ENCODE measurements at places on chromosomes 11 and 22.

DNA sequence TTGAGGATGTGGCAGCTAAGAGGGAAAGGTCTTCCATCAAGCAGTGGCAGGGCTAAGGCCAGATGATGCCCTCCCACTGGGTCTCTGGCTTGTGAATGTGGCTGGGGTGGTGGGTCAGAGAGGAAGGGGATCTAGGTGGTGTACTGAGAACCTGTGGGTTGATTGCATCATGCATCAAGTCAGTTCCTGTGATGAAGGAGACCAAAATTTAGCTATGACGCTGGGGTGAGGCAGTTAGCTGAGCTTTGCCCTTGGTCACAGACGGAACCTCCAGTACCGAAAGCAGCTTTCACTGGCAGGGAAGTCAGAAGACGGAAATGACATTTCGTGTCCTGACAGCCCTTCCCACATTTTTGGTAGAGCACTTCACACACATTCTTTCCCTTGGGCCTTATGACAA, 20.7 kb downstream of the ATG16L2 start:
- DNase-seq = no peak

DNA sequence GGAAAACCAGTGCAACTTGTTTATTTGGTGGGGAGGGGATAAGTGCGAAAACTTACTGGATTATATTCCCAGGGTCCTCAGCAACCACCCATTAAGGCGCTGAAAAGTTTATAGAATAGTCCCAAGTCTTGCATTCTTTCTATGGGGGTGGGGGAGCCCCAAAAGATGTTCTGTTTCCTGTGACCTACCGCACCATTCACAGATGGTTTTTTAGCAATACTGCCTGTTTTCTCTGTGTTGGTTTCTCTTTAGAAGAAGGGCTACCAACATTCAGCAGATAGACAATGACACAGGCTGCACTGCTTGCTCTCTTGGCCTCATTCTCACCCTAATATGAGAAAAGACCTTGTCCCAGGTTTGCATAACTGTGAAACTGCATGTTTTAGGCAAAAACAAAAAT, 86.5 kb downstream of the FAM76B start:
- no peak for DNase-seq

GRCh38 chr22:20479612-20480196, 15.9 kb downstream of the KLHL22 start:
- no peak for DNase-seq

DNA sequence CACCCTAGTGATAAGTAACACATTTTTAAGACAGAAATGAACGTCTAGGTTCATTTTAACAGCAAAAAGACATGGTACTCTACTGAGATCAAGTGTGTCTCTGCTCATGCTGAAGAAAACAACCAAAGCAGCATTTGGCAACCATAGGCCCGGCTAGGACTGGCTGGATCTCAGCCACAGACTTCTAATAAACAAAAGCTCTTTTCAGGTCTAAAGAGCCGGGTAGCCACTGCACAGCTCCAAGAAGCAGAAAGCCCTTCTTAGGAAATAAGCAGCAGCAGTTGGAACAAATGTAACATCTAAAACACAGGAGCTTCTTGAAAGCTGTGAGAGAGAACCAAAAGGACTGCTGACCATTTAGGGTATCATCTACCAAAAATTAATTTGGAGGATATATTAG, 37.6 kb downstream of the PITPNB start:
- DNase-seq = no peak

DNA sequence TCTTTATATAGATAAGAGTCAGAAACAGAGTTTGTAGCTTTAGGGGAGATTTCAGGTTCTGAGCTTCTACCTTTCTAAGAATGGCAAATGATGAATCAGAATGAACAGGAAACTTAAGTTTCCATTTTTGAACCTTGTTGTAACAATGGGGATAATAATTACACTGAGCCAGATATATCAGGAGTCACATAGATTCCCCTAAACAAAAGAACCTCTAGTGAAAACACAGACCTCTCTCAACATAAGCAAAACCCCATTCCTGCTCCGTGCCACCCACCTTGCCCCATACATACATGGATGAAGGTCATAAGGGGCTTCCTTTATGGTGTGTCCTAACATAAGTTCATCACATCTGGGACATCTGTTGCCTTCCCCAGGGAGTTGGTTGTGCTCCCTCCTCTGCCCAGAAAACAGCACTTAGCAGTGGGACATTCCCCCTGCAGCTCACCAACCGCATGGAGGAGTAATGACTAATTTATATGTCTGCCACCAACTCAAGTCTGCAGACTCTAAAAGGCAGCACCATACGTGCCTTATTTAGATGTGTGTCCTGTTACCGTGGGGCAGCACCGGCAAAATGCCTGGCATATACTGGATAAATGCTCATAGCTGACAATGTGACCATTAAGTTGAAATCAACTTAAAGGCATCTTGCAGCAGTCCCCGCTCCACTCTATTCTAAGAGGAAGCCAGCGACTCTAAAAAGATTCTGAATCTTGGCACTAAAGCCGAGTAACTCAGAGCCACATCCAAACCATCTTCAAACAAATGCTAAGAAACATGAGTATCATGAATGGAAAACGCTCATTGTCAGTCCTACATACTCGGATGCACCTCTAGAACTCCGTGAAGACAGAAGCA, 8.0 kb downstream of the JAML start:
- no peak for DNase-seq

GRCh38 chr11:124644426-124645280, 22.0 kb downstream of the TBRG1 start:
- no peak for DNase-seq

DNA sequence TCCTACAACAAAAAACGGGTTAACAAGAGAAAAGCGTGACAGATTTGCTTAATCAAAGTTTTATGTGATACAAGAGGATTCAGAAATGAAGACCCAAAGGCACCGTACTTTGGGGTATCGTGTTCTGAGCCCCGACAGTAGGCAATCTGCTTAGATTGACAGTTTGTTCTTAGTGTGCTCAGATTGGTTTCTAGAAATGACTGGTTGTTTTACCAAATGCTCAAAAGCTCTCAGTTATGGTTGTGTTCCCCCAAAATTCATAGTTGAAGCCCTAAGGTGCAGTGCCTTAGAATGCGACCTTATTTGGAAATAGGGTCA, 102.7 kb downstream of the RASSF10 start:
- DNase-seq = no peak

DNA sequence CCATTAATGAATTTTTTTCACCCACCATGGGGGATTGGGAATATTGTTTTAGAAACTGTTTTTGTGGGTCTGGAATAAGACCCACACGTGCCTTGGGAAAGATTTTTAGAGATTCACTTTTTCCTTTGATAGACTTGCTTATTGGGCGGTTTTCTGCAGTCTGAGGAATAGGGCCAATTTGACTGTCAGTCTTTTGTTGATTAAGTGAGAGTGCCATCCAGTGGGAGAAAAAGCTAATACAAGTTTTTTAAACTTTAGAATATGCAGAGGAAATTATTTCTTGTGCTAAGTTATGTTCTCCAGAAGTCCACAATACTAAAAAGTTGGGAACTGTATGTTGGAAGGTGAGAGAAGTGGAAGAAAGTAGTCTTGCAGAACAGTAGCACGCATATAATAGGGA, 56.1 kb downstream of the PRMT3 start:
- no peak for DNase-seq

- no peak for DNase-seq
These were observed 113.6 kb upstream of the MTMR2 start for GRCh38 chr11:96037405-96037949.

GRCh38 chr22:37925330-37925729, 19.2 kb downstream of the MICALL1 start:
- DNase-seq = no peak

- DNase-seq = no peak
These were observed 114.7 kb downstream of the BUD13 start for GRCh38 chr11:116657842-116658825.

- no peak for DNase-seq
These were observed 60.6 kb upstream of the CD44 start for GRCh38 chr11:35078470-35078735.

- DNase-seq = no peak
These were observed 1.9 kb upstream of the TSKU start for GRCh38 chr11:76781046-76781801.

DNA sequence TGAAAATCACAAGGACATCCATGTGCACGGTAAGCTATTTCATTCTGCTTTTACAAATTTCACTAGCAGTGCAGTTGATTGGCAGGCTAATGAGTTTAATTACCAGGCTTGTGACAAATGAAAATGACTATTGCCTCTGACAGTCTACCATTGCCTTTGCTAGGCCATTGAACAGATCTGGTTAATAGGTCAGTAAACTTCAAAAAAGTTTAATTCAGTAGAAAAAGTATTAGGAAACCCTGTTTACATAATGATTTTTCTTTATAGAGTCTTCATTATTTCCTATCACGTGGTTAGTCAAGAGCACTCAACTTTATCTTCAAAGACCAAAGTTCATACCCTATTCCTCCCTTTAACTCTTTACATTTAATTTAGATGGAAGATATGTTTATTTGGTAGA, 77.0 kb downstream of the PRMT3 start:
- DNase-seq = no peak

DNA sequence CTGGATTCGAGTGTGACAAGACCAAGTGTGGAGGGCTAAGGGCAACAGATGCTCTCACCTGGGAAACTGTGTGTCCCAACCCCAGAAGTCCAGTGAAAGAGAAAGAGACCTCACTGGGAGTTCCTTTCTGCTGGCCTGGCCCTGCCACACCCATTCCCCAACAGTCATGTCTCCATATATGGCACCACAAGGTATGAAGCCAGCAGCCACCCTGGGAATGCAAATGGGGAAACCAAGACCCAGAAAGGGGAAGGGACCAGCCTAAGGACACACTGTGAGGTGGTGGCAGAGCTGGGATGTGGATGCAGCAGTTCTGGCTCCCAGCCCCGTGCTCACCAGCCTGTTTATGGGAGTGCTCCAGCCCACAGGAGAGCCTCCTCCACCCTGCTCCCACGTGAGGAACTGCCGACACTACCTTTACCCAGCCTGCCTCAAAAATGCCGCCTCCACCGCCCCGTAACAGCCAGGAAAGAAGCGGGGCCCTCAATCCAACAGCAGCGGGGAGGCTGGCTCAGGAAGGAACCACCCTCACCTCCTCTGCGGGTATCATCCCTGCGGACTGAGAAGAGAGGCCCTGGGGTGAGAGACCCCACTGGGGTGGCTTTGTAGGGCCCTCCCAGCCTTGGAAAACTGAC, 12.6 kb downstream of the LMO1 start:
- DNase-seq = no peak

- DNase-seq = no peak
These were observed 105.2 kb downstream of the ABTB2 start for GRCh38 chr11:34252651-34253050.

DNA sequence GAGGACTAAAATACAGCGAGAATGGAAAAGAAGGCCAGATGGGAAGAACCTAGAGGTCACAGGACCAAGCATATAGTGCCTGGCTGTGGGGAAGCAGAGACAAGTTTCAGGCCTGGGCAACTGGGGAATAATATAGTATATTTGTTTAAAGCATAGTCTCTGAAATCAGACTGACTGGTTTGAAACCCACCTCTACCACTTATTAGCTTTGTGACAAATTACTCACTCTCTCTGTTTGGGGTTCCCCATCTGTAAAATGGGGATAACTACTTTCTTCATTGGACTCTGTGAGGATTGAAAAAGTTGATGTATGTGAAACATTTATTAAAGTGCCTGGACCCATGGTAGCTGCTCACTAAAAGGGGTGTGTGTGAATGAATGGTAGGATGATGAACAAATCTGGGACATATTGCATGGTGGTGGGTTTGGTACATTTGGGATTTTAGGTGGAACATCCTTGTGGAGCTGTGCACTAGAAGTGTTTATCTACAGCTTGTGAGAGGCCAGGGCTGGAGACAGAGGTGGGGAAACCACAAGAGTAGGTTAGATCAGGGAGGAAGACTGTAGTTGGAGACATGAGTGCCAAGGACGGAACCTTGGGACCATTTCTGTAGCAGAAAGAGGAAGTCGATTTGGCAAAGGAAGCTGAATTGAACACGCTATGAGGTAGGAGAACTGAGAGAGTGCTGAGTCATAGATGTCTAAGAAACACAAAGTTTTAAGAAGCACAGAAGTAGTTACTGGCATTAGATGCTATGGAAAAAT, 52.6 kb downstream of the SWAP70 start:
- DNase-seq = no peak

Measured in stimulated activated CD4-positive, alpha-beta T cell treated with anti-CD3 and anti-CD28 coated beads, Interleukin-1b, Interleukin-23, amount 100 ng/mL, for 1 hour (primary cell).